Stimulated activated CD8-positive, alpha-beta memory T cell treated with anti-CD3 and anti-CD28 coated beads, Interleukin-7, amount 100 ng/mL, for 1 hour (primary cell): ENCODE measurements at places on chromosomes 6 and 20.

DNA sequence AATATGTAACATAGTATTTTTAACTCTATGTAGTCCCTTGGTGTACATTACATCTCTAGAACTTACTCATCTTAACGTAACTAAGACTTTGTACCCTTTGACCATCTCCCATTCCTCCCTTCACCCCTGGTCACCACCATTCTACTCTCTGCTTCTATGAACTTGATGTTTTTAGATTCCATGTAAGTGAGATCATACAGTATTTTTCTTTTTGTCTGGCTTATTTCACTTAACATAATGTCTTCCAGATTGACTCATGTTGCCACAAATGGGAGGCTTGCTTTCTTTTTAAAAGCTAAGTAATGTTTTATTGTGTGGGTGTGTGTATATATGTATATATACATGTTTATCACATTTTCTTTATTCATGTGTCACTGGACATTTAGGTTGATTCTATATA, 55.8 kb downstream of the TMEM200A start:
- DNase-seq = no peak

GRCh38 chr6:144581812-144582537, 296.8 kb downstream of the UTRN start:
- no peak for DNase-seq

- DNase-seq = no peak
These were observed 134.0 kb upstream of the ARMC2 start for GRCh38 chr6:108714101-108714765.

GRCh38 chr20:6886065-6886729, 118.7 kb downstream of the BMP2 start:
- no peak for DNase-seq

GRCh38 chr6:20808924-20809323, 274.7 kb downstream of the CDKAL1 start:
- DNase-seq = no peak

DNA sequence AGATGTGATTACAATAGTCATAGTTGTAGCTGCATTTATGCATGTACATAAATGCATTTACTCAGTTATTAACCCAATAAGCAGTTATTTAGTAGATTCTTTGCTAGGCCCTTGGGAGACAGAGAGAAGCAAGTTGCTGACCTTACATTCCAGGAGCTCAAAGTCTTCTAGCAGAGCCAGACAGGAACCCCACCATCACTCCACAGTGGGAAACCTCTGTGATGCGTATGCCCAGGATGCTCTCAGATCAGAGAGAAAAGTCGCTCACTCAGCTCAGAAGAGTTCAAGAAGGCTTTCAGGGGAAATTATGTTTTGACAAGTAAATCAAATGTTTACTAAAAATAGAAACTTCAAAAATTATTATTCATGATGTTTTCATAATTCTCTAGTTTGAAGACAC, 146.3 kb upstream of the EXOC2 start:
- no peak for DNase-seq

GRCh38 chr20:32070690-32071213, 18.7 kb downstream of the HCK start:
- no peak for DNase-seq

DNA sequence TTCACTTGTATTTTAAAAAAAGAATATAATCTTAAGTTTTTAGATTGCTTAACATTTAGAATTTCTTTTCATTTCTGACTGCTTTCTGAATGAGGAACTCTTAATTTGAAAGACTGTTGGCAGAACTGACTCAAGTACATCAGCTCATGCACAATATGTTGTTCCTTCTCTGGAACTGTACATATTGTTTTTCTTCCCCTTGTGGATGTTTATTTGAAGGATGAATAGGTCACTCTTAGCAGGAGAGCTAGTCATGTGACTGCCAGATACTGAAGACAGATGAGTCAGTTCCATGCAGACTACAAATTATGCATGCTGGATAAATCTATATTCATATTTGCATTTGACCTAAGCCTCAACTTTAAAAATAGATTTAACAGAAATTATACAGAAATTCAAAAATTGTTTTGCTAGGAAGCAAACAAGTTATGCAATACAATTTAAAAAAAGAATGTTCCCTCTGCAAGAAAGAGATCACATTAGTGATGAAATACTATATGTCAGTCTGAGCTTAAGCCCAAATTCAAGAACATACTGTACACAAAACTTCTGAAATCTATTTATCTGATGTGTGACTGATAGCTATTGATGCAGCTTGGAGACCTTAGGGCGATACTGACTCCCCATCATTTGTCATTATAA, 1274.9 kb upstream of the GJE1 start:
- no peak for DNase-seq

DNA sequence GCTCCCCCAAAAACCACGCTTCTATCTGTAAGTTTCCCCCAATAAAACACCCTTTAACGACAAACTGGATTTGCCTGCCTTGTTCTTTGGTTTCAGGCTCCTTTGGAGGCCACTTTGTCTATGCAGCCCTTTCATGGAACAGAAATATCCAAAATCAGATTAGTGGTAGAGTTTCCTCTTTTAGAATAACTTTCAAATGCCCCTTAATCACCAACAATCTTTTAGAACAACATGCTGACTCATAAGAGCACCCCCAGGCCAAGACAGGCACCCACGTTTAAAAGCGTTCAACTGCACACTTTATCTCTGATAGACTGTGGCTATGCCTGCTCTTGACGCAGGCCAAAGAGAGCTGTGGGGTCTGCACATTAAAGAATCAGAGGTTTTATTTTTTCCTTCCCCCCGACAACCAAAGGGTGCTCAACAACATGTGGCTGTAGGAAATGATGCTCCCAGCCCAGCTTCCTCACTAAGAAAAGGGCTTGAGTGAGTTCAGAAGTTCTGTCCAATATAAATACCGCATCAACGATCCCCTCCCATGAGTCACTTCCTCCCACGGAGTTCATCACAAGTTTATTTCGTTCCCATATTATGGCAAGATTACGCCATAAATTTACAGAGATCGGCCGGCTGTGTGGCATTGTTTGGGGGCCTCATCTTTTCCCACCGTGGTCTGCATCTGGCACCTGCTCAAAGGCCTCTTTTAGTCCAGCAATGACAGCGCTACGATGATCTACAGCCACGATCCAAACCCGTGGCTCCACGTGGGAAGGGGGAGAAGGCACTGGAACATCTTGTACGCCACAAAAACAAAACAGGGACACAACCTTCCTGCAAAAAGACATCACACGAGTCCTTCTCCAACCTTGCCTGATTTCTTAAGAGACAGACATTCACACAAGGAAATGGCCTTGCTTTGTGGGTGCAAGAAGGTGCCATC, 88.8 kb upstream of the NFATC2 start:
- DNase-seq = no peak

GRCh38 chr20:24627291-24627690, 157.9 kb downstream of the SYNDIG1 start:
- no peak for DNase-seq

DNA sequence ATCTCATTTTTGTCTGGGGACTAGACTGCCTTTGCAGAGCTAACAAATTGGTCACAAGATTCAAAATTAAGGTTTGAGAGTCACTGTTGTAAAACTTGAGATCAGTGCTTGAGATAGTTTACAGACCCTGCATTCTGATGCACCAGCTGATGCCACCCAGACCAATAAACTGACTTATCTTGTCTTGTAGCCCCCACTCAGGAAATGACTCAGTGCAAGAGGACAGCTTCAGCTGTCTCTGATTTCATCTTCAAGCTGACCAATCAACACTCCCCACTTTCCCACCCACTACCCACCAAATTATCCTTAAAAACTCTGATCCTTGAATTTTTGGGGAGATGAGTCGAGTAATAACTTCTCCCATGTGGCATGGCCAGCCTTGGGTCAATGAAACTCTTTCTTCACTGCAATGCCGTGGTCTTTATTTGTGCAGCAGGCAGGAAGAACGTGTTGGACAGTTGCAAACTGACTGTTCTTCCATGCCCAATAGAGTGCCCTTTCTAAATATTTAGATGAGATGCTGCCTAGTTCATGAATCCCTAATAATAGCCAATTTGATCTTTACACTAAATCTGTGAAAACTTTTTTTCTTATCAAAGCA, 48.3 kb upstream of the PROKR2 start:
- no peak for DNase-seq

- DNase-seq = no peak
These were observed 2.6 kb upstream of the BPIFB4 start for GRCh38 chr20:33076662-33077372.

DNA sequence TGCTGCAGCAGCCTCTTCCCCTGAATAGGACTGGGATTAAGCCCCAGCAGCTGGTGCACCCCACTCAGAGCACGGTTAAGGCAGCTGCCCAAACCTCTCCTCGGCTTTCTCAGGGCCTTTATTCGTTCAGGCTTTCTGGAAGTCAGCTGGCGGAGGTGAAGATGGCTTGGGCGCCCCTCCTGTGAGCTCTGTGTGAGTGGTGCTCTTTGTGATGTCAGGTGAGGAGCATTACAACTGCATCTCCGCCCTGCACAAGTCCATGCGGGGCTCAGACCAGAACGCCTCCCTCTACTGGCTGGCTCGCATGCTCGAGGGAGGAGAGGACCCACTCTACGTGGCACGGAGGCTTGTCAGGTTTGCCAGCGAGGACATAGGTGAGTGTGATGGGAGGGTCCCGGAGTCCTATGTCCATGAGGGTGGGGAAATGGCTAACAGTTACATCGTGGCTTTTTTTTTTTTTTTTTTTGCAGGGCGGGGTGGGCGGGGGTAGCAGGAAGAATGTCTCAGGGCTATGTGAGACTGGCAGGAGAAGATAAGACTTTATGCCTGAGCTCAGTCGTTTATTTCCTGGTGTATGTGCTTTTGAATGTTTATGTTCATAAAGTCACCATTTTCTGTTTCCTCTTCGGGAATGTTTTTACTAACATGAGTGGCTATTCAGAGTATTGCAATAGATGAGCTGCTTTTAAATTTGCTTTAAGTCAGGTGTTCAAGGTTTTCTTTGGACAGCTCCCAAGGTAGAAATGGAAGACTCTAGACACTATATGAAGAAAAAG, 18.2 kb downstream of the WRNIP1 start:
- DNase-seq = no peak

DNA sequence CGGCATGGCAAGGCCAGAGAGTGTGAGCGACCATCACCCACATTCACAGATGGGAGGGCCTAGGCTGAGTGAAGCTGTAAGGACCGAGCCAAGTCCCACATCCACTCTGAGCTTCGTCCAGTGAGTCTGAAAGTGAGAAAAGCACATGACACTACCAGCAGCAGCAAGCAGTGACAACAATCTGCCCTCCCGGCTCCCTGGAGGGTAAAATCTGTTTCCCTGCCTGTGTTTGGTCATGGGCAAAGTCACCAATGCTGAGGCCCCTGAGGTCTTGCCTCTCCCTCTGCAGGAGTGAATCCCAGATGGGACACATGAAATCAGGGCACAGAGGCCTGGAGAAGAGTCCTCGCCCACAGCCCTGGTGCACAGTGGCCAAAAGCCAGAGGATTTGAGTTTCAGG, 6.4 kb upstream of the CST7 start:
- no peak for DNase-seq

DNA sequence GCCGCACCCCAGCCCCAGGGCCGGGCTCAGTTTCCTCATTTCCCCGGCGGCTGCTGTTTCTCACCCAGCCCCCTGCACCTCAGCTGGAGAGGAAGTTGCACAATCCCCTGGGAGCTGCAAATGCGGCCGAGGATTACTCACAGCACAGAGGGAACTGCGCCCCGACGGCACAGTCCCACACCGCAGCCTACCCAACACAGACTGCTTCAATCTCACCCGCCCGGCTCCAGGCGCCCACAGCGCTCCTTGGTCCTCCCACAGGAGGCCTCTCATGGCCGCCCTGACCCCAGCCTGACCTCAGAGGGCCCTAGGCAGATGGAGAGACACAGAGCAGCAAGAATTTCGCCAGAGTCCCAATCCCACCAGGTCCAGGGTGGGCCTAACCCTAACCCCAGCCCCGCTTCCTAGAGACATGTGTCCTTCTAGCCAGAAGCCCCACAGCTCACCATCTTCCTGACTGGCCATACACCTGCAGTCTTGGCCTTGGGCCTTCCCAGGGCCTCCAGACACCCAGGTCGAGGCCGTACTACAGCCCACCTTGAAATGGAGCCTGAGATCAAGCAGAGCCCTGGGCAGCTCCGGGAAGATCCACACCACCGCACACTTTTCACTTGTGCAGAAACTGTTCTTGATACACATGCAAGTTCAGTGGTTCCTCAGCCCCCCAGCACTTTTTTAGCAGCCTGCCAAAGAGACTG, 11.7 kb downstream of the TFEB start:
- DNase-seq = no peak

DNA sequence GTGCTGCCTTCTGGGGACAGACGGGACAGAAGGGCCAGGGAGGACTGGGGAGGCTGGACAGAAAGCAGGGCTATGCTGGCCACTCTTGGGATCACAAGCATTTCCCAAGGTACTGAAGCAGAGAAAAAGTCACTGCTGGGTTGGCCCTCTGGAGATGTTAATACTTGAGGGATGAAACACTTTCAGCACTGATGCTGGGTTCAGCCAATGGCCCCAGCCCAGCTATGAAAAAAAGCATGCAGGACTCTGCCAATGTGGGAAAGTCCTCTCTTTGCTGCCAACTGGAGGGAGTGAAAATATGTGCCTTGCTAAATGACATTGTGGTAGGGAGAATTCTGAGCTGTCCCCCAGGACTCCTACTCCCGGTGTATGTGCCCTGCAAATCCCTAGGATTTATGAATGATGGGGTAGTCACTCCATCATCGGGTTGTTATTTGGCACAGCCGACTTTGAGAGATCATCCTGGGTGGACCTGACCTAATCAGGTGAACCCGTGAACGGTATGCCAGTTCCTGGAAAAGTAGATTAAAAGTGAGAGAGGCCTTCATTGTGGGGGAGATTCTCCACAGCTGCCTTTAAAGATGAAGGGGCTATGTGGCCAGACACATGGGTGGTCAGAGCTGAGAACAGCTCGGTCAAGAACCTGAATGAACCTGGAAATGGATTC, 119.9 kb upstream of the TRAF3IP2 start:
- DNase-seq = no peak

DNA sequence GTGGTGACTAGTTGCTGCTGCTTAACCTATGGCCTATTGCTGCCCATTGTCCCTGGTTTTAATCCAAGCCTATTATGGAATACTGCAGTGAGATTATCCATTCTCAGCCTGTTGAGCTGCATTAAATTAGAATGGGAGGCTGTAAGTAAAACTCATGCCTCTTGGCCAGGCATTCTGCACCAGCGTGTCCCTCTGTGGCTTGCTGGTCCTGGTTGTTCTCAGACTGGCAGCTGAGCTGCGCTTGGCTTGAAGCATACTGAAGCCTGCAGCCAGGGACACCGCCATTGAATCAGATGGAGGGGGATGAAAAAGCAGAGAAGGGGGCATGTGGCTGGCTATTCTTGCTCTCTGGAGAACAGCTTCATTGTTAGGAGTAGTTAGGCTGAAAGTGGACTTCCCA, 15.6 kb downstream of the LRRN4 start:
- DNase-seq = no peak
